ENCODE measurements at places on chromosomes 4 and X.

- no peak for DNase-seq
Observed at GRCh38 chr4:67125636-67126514, 419.4 kb downstream of the CENPC start.

GRCh38 chrX:150197388-150197787 lies 165.7 kb upstream of the MAMLD1 start:
- DNase-seq = no peak

GRCh38 chr4:158656439-158656838 lies 15.2 kb downstream of the C4orf46 start:
- DNase-seq = no peak

DNA sequence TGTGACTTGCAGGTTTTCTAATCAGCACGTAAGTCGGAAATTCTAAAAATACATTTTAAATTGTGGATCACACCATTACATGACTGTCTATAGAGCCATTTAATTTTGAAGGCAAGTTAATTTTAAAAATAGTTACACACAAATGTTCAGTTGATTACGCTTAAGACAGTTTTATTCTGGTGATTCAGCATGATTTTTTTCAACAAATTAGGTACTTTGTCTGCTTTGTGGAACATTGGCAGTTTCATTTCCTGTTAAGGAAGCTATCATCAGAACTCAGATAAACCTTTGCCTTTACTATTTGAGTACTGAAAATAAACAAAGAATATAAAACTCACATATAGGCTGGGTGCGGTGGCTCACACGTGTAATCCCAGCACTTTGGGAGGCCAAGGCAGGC lies 19.5 kb downstream of the SAT1 start:
- no peak for DNase-seq

GRCh38 chrX:129566073-129566472 lies 26.0 kb downstream of the OCRL start:
- no peak for DNase-seq

DNA sequence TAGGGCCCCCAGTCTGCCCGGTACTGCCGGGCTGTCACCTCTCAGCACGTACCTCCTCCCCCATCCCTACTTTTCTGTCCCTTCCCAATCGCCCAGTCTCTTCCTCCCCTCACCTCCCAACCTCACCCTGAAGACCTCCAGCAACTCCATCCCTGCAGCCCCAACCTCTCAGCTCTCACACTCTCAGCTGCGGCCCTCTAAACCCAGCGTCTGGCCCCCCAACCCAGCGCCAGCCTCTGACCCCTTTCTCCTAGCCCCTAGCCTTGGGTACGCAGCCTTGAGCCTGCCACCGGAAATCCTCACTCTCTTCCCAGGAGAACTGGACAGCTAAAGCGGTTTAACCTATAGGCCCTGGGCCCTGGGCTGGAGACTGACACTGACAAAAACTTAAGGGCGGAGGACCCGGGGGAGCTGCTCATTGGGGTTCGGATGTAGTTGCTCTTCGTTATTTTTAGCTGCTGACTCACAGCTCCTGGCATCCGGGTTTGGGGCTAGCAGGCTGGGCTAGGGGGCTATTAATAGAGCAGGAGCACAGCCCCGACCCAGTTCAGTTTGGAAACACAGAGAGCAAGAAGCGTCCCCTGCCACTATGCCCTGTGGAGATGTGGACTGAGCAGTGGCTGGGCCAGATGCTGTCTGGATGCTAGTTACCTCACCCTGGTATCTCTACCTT lies 9.6 kb upstream of the DLG3 start:
- no peak for DNase-seq

GRCh38 chr4:51942108-51942832 lies 77.9 kb downstream of the LRRC66 start:
- DNase-seq = no peak

DNA sequence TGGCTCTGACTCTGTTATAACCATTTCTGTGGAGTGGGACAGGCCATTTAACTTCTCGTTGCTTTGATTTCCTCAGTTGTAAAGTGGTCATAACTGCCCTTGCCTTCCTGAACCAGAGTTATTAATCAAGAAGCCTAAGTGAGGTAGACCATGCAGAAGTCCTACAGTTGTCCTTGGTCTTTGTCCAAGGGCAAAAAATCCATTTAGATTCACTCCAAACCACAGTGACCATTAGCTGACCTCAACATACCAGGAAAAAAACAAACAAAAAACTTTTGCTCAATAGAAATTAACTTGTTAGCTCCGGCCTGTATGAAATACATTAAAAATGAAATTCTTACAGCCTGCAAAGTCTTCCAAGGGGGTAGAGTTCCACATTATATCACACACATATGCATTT lies 52.7 kb downstream of the TBC1D9 start:
- DNase-seq = no peak

DNA sequence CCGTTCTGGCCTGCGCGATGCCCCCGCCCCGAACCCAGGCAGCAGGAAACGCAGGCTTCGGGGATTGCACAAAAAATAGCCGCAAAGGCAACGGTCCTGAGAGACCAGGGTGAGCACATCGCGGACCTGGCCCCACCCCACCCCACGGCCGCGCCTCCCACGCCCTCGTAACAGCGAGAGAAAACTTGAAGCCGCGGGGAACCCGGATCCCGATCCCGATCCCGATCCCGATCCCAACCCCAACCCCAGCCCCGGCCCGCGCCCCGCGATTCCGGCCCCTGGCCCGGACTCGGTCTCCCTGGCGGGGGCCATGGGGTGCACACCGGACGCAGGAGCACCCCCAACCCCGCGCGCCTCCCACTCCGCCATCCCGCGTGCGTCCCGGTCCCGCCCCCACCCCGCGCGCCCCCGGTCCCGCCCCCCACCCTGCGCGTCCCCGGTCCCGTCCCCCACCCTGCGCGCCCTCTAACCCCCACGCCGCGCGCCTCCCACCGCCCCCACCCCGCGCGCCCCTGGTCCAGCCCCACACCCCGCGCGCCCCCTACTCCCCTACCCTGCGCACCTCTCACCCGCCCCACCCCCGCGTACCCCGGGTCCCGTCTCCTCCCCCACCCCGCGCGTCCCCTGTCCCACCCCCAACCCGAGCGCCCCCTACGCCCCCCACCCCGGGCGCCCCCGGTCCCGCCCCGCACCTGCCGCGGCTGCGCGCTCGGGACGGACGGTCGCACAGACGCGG lies 29.0 kb downstream of the NOP14 start:
- DNase-seq = no peak

DNA sequence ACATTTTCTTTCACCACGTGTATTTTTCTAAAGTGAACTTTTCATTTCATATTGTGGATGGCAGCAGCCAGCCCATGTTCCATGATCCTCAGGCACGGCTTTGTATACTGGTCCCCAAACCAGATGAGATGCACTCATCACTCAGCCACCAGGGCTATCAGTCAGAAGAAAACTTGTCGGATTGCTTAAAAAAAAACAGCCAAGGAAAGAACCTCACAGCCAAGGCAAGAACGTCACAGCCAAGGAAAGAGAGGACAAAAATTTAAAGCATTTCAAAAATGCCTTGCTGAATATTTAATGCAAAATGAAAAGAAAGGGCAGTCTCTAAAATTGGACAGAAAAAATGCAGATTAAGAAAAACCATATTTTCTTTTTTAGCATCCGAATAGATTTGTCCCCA lies 333.3 kb downstream of the PDGFC start:
- no peak for DNase-seq

- DNase-seq = peak; percentile 19
Observed at GRCh38 chr4:52588097-52588496, 71.0 kb downstream of the USP46 start.

GRCh38 chr4:156238171-156238570 lies 284.5 kb upstream of the CTSO start:
- DNase-seq = no peak

GRCh38 chr4:26788341-26788733 lies 72.3 kb upstream of the STIM2 start:
- DNase-seq = no peak
